ENCODE measurements at places on chromosomes 11 and 22.

GRCh38 chr11:72237112-72237931, 6.7 kb downstream of the PHOX2A start:
- DNase-seq: no peak

- no peak for DNase-seq
Observed at GRCh38 chr11:64568584-64569140, 22.4 kb upstream of the SLC22A12 start.

DNA sequence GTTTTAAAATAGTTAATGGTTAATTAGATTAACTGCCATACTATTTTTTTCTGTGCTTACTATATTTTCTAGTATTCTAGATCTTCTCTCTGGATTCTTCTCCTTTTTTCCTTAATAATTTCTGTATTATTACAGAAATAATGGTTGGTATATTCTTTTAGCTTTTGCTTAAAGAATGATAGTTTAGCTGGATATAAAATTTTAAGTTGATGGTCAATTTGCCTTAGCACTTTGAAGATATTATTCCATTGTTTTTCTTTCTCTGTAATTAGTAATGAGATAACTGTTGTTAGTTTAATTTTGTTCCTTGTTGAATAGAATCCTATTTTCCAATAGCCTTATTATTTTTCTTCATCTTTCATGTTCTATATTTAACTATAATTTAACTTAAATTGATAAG, 99.9 kb upstream of the NCAM1 start:
- no peak for DNase-seq

DNA sequence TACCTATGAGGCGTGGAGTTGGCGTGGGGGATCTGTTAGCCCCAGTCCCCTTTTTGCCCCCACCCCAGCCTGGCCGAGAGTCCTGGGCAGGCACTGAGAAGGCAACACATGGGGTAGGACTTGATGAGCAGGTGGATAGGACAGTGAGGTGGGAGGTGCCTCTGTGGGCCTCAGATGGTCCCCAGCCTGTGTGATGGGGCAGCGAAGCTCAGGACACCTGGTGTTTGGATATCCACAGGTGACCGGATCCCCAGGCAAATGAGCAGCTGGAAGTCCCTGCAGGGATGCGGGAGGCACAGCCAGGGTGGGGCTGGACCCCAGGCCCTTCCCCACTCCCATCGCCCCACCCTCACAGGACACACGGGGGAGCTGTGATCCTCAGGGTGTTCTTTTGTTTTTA, 9.7 kb downstream of the FBLN1 start:
- no peak for DNase-seq

GRCh38 chr11:110289472-110289871, 6.9 kb downstream of the RDX start:
- no peak for DNase-seq

- no peak for DNase-seq
Observed at GRCh38 chr11:129425214-129425613, 49.6 kb downstream of the BARX2 start.

- no peak for DNase-seq
Observed at GRCh38 chr11:64538501-64538951, 52.5 kb upstream of the SLC22A12 start.

- no peak for DNase-seq
Observed at GRCh38 chr11:4863876-4864275, 14.9 kb upstream of the OR51S1 start.

DNA sequence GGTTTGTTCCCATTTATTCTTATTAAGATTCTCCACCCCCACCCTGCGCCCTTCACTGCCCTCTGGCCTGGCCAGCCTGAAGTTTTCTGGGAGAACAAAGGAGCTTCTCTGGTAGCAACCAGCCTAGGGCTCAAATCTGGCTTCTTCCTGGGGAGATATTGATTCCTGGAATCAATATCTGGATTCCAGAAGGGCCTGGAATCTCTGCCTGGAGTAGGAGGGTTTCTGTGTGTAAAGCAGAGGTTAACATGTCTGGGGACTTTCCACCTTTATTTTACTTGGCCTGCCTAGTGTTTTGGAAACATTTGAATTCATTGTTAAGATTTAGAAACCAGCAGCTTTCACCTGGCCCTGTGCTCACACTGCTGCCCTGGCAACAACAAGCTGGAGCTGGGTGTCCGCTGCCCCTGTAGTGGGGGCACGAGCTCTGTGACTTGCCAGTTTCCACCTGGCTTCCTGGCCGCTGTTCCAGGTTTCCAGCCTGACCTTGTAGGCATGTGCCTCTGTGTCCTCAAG, 5.5 kb downstream of the C11orf91 start:
- DNase-seq: no peak

Data from stimulated activated naive CD4-positive, alpha-beta T cell (primary cell).